AG04450 (cell line): ENCODE measurements at places on chromosomes 6 and 20. TPM values are rescaled to one million over a fixed set of nuclear protein-coding genes. Genes with fewer than 3 reads are reported as not detected.

NRSN1 gene
- not detected in 2 replicates for polyA plus RNA-seq

RWDD1 gene
- 43.0 and 56.9 TPM in 2 replicates for polyA plus RNA-seq

MDFI gene
- polyA plus RNA-seq: 0.19 and 0.35 TPM in 2 replicates

HLA-DPB1 gene
- polyA plus RNA-seq: 0.94 and 1.6 TPM in 2 replicates

C20orf202 gene
- polyA plus RNA-seq: not detected in 2 replicates

HLA-DRB1 gene
- polyA plus RNA-seq: not detected in 2 replicates

VWA7 gene
- 0.10 and 0.32 TPM in 2 replicates for polyA plus RNA-seq

GTPBP2 gene
- polyA plus RNA-seq: 60.8 and 72.5 TPM in 2 replicates
